ENCODE measurements at places on chromosomes 13 and 19. TPM values are rescaled to one million over a fixed set of nuclear protein-coding genes. Genes with fewer than 3 reads are reported as not detected.

The ETV2 gene
- polyA plus RNA-seq = 1.0 TPM

The USP12 gene
- polyA plus RNA-seq = 3.4 TPM

DNA sequence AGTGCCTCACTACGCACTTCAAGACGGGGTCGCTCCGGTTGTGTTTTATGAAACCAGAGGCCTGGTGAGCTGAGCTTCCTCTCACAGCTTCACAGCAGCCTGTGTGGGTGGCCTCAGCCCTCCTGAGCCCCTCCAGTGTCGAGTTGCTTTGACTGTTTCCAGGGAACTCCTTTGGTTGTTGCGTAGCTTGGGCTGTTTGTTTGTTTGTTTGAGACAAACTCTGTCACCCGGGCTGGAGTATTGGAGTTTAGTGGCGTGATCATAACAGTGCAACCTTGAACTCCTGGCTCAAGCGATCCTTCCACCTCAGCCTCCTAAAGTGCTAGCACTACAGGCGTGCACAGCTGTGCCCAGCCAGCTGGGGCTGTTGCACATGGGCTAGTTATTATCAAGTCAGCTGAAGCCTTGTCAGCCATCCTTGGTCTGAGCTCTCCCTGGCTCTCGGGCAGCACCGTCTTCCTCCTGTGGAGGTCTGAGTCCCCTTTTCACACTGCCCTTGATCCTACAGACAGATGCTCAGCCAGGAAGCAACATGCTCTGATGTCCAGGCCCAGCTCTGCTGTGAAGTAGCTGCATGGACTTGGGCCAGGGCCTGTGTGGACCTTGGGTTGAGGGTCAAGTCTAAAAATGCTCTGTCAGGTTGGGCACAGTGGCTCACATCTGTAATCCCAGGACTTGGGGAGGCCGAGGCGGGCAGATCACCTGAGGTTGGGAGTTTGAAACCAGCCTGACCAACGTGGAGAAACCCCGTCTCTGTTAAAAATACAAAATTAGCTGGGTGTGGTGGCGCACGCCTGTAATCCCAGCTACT is 10.2 kb downstream of the DOT1L start:
- DNase-seq = no peak

- peak; percentile 9 for DNase-seq
Observed at GRCh38 chr19:6801485-6802086, 29.1 kb downstream of the VAV1 start.
